ENCODE measurements at places on chromosomes 6 and 20.

DNA sequence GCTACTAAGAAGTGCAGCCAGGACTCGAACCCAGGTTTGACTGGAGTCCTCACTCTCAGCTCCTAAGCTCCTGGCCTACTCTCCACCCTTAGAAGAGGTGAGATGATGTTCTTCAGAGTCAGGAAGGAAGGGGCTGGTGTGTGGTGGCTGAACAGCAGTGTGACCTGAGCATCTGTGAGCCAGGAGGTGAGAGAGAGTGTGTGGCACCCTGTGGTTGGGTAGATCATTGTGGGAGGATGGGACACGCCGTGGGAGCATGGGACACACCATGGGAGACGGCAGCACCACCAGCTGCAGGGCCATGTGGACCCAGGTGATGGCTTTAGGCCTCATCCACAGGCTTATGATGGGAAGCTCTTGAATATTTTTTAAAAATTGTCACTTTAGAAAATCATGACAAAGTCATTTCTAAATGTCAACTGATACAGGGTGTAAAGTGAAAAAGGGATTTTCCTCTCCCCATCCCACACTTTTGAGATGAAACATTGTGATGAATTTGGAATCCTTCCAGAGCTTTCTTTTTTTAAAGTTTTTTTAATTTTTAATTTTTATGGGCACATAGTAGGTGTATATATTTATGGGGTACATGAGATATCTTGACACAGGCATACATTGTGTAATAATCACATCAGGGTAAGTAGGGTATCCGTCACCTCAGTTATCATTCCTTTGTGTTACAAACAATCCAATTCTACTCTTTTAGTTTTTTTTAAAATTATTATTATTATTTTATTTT lies 31.6 kb downstream of the SRC start:
- DNase-seq: no peak

DNA sequence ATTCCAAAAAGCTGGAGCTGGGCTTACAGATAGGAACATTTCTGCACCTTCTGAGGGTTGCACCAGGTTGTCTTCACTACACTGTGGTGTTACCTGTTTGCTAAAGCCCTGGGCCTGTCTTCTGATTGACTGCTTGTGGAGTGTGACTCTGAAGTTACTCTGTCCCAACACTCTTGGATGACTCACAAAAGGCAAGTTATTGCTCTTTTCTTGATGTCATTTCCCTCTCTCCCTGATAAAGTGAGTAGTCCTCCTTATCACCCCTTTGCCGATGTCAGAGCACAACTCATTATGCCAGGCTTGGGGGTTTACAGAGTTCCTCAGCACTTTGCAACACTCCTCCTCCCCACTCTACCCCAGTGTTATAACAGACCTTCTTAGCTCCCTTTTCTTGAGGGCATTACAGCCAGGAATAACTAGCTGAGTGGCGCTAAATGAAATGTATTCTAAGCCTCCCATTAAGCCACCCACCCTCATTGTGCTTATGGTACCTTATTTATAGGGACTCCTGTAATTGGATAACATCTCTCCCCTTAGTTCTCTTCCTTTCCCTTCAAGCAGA lies 36.1 kb upstream of the NKX2-4 start:
- no peak for DNase-seq

- DNase-seq: no peak
Observed at GRCh38 chr6:44034391-44034861, 92.8 kb downstream of the MRPL14 start.

DNA sequence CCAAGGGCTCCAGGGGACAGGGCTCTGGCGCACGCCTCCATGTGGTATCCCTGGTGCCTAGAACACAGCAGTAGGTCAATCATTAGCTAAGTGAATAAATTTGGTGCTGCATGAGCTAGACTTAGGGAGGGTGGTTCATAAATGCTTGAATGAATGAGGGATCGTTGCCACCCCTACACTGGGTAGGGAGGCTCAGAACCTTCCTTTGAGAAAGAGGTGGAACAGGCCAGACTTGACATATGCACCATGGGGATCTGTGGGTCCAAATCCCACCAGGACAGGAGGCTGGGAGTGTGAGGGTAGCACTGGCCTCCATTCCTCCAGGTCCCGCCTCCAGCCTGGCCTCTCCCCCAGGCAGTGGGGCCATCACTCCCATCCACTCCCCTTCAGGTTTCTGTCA lies 13.8 kb downstream of the TEAD3 start:
- no peak for DNase-seq

DNA sequence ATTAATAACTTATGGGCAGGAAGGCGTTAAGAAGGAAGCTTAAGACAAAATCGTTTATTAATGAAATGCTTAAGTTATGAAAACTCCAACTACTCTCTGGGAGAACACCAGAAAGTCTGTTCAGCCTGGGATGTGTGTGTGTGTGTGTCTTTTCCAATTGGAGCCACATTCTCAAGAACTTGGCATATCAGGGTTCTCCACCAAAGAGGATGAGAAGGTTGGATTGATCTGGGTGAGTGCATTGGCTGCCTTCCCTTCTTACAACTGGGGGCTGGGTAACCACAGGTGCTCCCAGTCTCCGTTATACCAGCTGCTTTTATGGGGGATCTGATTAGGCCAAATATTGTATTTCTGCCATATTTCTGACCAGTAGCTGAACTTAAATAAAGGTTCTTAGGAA lies 102.1 kb downstream of the MAN1A1 start:
- no peak for DNase-seq

- DNase-seq: no peak
Observed at GRCh38 chr6:25017932-25018567, 82.3 kb upstream of the RIPOR2 start.

GRCh38 chr20:51702556-51702955 lies 65.6 kb downstream of the ATP9A start:
- DNase-seq: no peak

DNA sequence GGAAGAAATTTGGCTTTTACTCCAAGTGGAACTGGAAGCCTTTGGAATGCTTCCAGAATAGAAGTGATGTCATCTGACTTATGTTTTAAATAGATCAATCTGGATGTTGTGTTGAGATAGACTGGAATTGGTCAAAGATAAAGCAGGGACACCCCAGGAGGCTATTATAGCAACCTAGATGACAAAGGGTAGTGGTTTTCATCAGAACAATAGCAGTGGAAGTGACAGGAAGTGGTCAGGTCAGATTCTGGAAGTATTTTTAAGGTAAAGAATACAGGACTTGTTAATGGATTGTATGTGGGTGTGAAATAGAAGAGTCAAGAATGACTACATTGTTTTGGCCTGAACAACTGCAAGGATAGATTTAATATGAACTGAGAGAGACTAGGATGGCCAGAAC lies 191.4 kb downstream of the ADGRB3 start:
- DNase-seq: no peak

GRCh38 chr6:111615916-111616612 lies 10.4 kb upstream of the TRAF3IP2 start:
- no peak for DNase-seq

- no peak for DNase-seq
Observed at GRCh38 chr6:95917034-95917433, 98.7 kb upstream of the FUT9 start.

- DNase-seq: no peak
Observed at GRCh38 chr20:2708665-2709064, 16.1 kb downstream of the EBF4 start.

- no peak for DNase-seq
Observed at GRCh38 chr6:143232849-143233248, 172.2 kb downstream of the AIG1 start.

- no peak for DNase-seq
Observed at GRCh38 chr6:115667478-115668026, 393.1 kb downstream of the FRK start.

GRCh38 chr6:160431226-160431625 lies 83.0 kb downstream of the SLC22A3 start:
- no peak for DNase-seq

DNA sequence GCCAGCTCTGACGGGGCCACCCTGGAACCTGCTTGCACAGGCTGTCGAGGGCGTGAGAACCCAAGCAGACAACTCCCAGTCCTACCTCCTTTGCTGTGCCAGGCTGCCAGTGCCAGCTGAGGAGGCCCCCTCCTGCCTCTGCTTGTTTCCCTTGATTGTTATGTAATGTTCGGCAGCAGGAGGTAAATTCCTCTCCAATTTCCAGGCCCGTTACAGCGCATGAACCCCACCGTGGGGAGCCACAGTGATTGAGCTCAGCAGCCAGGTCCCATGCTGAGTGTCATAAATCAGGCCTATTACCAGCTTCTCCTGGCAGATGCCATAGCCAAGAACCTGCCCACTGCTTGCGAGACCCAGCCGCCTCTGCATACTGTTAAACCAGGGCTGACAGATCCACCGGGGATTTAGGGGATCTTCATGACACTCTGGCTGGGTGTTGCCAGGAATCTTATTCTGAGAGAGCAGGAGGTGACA lies 320.5 kb downstream of the DHX35 start:
- DNase-seq: no peak

DNA sequence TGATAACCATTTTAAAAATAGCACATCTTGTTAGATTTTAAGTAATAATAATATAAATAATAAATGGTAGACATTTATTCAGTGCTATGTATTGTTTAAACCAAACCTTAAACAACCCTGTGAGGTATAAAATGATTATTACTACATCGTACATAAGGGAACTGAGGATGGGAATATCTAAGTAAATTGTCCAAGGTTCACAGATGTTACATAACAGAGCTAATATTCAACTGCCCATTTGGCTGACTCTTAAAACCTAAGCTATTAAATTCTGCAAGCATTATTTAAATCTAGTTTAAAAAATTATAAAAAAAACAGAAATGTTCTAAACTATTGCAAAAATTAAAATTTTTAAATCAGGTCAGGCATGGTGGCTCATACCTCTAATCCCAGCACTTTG lies 175.1 kb downstream of the COL19A1 start:
- no peak for DNase-seq

DNA sequence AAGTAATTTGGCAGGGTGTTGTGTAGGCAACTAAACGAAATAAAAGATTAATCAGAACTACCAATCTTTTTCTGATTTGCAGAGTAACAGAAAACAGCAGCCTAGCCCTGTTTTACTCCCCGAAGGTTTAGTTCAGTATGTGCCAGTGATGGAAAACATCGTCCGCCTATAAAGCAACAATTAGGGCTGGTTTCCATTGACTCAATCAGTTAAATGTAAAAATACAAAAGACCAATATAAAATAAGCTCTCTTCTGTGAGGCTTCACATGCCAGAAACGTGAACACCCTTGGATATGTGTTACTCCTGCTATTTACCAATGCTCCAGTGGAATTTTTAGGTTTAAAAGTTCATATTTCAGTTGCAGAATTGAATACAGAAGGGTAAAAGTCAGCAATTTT lies 210.5 kb upstream of the RSPO3 start:
- DNase-seq: no peak

- no peak for DNase-seq
Observed at GRCh38 chr20:4726710-4727397, 5.1 kb downstream of the PRND start.

DNA sequence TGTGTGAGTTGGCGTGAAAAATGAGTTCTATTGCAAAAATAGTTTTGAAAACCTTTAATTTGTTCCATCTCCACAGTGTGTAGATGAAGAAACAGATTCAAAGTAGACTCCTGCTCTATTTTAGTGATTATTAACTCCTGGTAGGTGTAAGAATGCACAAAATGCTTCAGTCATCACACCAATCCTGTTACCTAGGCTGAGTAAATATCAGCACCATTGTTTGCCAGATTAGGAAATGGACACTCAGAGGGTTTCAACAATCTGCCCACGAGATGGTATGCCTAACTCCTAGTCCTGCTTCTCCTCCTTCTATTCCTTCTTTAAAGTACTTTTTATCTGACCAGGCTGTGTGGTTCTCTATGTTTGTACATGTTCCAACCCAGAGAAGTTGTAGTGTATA lies 108.9 kb upstream of the AHI1 start:
- DNase-seq: no peak

DNA sequence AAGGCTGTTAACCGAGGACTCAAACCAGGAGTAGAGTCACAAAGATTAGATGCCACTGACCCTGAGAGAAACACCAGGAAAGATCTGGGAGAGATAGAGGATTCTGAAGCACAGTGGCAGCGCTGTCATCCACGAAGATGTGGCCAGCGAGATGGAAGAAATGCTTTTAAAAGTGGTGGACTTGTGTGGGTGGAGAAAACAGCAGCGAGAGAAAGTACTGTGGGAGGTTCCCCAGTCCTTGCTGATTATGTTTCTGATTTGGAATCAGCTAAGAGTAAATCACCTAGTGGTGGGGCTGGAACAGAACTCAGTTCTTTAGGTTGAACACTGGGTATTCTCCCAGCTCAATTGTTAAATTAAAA lies 435 bp upstream of the ZNF322 start:
- no peak for DNase-seq

DNA sequence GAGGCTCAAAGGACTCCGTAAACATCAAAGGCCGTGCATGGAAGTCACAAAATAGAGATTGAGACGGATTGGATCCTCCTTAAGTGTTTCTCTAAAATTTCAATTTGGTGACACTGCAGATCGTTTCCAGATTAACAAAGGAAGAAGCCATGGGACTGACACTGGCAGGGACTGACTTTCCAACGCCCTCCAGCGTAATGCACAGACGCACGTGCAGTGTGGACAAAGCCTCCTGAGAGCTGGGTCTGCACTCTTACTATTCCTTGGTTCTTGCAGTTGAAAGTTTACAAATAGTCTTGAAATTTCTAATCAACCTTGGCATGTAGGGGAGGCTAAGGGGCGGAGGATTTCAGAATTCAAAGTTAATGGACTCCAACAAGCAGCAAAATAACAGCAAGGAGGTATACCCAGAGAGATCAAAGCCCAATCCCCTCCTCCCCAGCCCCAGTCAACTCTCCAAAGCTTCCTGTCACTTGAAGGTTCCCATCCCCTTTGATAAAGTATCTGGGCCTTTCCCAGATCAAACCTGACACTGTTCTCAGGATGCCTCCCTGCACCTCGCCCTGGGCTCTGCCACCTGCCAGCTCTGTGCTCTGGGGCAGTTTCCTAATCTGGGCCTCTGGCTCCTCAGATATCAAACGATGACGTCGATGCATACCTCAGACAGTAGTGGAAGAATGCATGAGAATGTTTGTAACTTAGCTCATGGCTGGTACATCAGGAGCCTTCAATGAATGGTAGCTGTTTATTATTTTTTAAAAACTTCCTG lies 106.5 kb upstream of the TRAF3IP2 start:
- peak; percentile 41 for DNase-seq

- peak; percentile 25 for DNase-seq
Observed at GRCh38 chr6:109093732-109094415, 772 bp downstream of the SESN1 start.

DNA sequence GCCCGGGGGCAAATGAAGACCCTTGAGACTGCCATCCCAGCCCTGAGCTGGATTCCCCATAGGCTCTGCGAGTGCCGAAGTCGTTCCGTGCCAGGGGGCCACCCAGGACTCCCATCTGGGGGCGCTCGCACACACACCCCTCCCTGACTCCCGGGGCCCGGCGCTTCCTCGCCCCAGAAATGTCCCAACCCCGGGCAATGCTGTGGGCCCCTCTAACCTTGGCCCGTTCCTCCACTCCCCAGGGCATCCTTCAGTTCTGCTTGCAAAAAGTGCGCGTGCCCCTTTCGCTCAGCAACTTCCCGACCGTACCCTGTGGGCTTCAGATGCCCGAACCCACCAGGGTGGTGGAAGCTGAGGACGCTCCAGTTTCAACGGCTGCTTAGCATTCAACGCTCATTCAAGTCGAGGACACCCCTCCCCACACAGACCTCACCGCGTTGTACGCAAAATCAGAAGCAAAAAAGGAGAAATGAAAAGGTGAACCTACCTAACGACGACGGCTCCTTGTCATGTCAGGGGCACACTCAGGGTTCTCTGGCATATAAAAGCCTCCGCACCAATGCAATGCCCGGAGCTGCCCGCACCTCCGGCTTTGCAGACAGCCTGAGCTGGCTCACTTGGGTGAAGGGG lies 25.3 kb downstream of the RIPOR2 start:
- DNase-seq: no peak

- no peak for DNase-seq
Observed at GRCh38 chr6:27809067-27809938, 102.9 kb downstream of the OR2B2 start.

All from NCI-H1105 treated with DMSO at 0.1 percent for 48 hours (cell line).